ENCODE measurements at places on chromosomes 4 and X. TPM values are rescaled to one million over a fixed set of nuclear protein-coding genes. Genes with fewer than 3 reads are reported as not detected.

The BEX2 gene
- 14.3 TPM for total RNA-seq

The OPRPN gene
- not detected for total RNA-seq

DNA sequence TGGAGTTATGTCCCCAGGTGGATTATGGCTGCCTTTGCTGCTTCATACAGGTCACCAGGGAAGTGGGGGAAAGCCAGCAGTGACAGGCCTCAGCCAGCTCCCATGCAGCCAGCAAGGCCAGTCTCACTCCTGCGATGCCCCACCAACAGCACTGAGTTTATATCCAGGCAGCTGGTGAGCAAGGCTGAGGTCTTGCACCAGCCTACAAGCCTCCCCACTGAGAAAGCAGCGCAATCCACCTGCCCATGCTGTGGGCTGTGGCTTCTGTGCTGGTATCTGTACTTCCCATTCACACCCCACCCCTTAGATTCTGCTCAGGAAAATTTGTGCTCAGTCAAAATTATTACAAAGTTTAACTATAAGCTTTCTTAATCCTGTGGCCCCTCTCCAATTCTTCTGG lies 153.5 kb downstream of the HHIP start:
- no peak for DNase-seq

The MAGEC3 gene
- total RNA-seq = not detected

DNA sequence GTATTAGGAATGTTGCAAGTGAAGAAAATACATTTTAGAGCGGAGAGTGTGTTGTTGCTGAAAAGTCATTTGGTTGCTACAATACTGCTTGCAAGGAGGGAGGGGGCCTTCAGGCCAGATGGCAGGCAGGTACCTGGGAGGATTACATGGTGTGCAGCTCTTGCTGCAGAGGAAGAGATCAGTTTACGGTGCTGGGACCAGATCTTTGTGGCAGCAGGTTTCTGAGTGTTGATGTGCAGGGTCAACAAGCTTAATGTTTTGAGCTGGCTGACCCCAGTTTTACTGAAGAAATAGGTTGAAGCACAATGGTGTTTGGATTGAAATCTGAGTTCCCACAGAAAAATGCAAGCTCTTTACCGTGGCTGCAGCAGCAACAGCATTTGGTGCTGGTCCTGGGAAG lies 96.4 kb upstream of the DDIT4L start:
- no peak for DNase-seq

DNA sequence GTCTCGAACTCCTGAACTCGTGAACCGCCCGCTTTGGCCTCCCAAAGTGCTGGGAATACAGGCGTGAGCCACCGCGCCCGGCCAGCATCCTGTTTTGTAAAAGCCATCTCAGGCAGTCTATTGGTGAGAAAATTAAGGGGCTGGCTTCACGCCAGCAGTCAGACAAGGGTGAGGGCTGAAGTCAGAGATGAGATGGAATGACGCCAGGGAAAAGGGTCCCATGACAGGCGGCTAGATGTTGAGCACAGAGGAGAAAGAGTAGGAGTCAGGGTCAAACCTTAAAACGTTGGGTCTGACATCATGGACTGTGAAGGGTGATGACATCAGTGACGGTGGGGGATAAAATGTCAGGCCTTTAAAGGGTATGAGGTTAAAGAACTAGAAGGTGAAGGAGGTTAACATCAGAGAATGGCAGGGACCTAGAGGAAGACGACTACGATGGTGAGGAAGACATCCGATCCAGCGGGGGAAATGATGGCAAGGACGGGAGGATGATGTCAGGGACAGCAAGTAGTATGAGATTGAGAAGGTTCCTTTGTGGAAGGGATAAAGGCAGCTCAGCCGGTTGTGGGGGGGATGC lies 504 bp upstream of the RBM3 start:
- DNase-seq = no peak

DNA sequence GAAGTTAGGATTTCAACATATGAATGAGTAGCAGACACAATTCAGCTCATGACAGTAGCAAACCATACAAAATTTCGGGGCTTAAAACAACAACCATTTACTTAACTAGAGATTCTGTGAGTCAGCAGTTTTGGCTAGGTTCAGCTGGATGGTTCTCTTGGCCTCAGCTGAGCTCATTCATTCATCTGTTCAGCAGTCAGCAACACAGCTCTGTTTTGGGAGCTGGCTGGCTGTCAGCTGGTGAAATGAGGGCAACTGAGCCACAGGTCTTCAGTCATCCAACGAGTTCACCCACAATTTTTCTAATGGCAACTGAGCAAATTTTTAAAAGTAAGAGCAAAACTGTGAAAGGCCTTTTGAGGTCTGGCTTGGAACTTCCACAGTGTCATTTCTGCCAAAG lies 2005.1 kb upstream of the AGA start:
- no peak for DNase-seq

The ADH1A gene
- 0.27 TPM for total RNA-seq

DNA sequence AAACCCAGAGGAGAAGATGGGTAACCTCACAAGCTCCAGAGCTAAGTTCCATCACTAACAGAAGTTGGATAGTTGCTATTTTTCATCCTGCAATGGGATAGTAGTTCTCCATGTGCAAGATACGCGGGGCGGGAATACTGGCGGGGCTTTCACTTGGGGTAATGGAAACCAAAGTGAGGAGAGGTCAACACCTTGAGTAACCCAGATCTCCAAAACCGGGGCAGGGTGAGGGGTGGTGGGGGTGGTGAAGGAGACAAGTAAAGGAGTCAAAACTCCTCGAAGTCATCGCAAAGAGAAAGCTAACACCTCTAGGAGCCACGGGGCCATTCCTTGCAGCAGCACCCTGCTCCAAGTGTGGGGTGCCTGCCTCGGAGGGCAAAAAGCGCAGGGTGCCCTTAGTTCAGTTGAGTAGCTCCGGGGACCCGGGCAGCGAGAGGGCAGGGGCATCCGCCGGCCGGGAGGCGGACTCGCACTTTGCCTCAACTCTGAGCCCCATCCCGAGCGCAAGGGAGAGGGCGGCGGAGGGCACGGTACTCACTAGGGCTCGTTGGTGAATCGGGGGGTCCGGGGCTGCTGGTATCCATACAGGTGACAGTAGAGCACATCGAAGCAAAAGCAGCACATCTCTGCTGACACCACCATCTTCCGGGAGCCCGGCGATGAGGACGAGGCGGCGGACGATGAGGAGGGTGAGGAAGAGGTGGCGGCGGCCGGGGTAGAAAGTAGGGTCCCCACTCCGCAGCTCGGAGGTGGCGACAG lies 645 bp downstream of the AMMECR1 start:
- DNase-seq = no peak

DNA sequence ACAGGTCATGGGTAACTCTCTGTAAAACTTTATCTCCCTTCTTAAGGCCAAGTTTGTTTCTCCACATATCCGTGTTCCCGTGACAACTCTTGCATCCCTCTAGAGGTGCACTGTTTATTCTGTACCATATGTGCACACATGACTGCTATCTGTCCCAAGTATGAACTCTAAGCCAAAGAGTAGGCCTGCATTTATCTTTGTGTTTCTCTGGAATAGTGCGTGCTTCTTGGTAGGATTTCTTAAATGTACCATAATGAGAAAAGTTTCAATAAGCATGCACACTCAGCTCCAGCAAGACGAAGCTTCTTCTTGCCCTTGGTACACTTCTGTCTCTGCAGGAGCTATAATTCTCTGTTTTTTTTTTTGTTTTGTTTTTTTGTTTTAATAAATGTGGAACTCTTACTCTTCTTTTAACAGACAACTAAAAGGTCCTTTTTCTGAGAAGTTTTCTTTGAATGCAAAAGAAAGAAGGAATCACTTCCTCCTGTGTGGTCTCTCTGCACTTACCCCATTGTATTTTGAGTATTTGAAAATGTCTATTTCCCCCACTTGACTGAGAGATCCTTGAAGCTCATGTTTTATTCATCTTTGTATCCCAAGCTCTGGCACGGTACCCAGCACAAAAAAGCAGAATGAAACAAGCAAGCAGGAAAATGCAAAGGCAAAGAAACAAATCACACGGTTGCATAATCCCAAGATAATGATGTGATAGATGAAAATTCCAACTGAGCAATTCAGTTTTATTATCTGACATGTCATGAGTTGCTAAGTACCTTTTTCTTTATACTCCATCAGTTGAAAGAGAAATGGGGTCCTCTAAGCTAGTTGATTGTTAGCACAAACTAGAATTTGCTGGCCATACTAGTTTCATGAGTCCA lies 521.9 kb upstream of the BOD1L1 start:
- DNase-seq = peak; percentile 53

The TBX22 gene
- not detected for total RNA-seq

GRCh38 chrX:100768679-100769338 lies 36.9 kb upstream of the SYTL4 start:
- peak; percentile 76 for DNase-seq

The MAGEA2B gene
- total RNA-seq = not detected

DNA sequence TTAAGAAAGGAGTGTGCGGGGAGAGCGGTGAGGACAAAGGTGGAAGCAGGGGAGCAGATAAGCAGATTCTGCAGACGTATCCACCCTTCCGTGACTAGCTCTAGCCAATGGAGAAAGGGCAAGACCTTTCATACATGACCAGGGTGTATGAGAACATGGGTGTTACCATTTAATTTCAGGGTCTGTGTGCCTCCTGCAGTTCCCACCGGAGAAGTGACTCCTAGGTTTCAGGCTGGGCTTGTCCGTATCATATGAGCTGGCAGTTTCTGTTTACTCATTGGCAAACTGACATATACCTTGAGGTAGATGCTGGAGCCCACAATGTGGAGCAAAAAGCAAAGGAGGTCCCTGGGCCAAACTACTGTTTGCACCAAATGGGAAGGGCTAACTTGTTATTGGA lies 6.8 kb downstream of the RBM47 start:
- DNase-seq = no peak

The TRIM60 gene
- total RNA-seq = not detected

The INPP4B gene
- total RNA-seq = 54.2 TPM
